Subcutaneous adipose tissue (tissue), 4 donors: ENCODE measurements at places on chromosomes 16 and 17. TPM values are rescaled to one million over a fixed set of nuclear protein-coding genes. Genes with fewer than 3 reads are reported as not detected.

BPTF gene
- 72.2 TPM for total RNA-seq

GRAPL gene
- total RNA-seq: 3.7 TPM

TMED6 gene
- total RNA-seq: 1.3 TPM

CHD9NB gene
- 0.38 TPM for total RNA-seq

GAS7 gene
- total RNA-seq: 35.4 TPM

BICDL2 gene
- not detected for total RNA-seq

GCGR gene
- 0.38 TPM for total RNA-seq

NTN3 gene
- total RNA-seq: not detected

DLX3 gene
- 0.34 TPM for total RNA-seq

ARHGAP27 gene
- total RNA-seq: 21.8 TPM

ZNHIT3 gene
- 26.6 TPM for total RNA-seq

CCL4 gene
- not detected for total RNA-seq

KRTAP17-1 gene
- total RNA-seq: not detected

PDE6G gene
- total RNA-seq: not detected

KRTAP1-5 gene
- not detected for total RNA-seq

KRTAP4-9 gene
- not detected for total RNA-seq

SPNS3 gene
- 1.7 TPM for total RNA-seq

KRTAP4-7 gene
- not detected for total RNA-seq

MYH3 gene
- total RNA-seq: 1.9 TPM

C17orf75 gene
- 7.8 TPM for total RNA-seq

C16orf82 gene
- not detected for total RNA-seq

COPZ2 gene
- total RNA-seq: 54.1 TPM

ADAMTS18 gene
- 2.2 TPM for total RNA-seq

TP53TG3 gene
- total RNA-seq: not detected

KRT12 gene
- total RNA-seq: not detected

TEX14 gene
- total RNA-seq: under 0.01 TPM

HEATR9 gene
- total RNA-seq: not detected

UNC45B gene
- not detected for total RNA-seq

ASIC2 gene
- total RNA-seq: not detected

EZH1 gene
- total RNA-seq: 126 TPM
